ENCODE measurements at places on chromosomes 3 and 15.

- DNase-seq = no peak
Observed at GRCh38 chr3:151044706-151045105, 40.8 kb upstream of the MED12L start.

- DNase-seq = no peak
Observed at GRCh38 chr3:46416125-46416810, 9.2 kb downstream of the CCRL2 start.

GRCh38 chr15:46354443-46354842 lies 719.6 kb downstream of the SQOR start:
- DNase-seq = no peak

GRCh38 chr3:118593277-118593670 lies 441.4 kb downstream of the IGSF11 start:
- DNase-seq = no peak

DNA sequence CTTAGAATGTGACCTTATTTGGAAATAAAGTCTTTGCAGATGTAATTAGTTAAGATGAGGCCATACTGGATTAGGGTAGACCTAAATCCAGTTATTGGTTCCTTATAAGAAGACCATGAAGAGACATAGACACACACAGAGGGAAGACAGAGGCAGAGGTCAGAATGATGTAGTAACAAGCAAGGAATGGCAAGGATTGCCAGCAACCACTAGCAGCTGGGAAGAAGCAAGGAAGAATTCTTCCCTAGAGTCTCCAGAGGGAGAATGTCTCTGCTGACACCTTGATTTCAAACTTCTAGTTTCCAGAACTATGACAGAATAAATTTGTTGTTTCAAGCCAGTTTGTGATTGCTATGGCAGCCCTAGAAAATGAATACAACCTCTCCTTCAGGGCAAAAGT lies 116.7 kb downstream of the WDR76 start:
- DNase-seq = no peak

DNA sequence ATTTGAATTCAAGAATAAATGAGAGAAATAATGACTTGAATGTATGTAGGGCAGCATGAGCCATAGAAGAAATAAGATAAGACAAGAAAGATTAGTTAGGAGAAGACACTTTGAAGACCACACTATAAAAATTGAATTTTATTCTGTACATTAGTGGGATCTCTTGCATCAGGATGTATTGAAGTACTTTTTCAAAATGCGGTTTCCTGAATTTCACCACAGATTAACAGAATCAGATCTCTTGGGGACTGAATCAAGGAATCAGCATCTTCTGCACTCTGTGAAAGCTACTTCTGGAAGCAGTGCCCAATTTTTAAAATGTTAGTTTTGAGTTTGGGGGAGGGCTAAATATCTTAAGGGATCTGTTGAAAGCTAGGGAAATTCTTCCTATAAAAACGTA lies 763.9 kb upstream of the GOLIM4 start:
- no peak for DNase-seq

GRCh38 chr15:38050529-38051448 lies 116.3 kb downstream of the TMCO5A start:
- DNase-seq = no peak

GRCh38 chr15:31357148-31357547 lies 30.5 kb downstream of the KLF13 start:
- no peak for DNase-seq

DNA sequence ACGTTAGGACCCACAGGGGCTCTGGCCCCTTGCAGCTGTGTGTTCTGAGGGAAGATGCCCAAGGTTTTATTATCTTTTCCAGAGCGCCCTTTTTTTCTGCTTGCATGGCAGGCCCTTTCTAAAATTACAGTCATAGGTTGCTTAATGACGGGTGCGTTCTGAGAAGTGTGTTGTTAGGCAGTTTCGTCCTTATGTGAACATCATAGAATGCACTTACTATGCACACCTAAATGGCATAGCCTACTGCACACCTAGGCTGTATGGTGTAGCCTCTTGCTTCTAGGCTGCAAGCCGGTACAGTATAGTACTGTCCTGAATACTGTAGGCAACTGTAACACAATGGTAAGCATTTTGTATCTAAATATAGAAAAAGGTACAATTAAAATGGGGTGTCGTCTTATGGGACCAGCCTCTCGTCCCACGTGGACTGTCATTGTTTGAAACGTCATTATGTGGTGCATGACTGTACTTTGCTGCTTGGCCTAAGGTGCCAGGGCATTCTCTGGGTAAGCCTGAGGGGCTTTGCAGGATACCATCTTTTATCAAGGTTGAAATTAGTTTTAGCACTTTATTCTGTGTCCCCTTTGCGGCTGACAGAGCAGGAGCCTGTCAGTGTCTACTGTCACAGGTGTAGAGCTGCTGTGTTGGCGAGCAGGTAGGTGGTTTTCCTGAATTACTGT lies 10.9 kb downstream of the KLF13 start:
- DNase-seq = no peak

DNA sequence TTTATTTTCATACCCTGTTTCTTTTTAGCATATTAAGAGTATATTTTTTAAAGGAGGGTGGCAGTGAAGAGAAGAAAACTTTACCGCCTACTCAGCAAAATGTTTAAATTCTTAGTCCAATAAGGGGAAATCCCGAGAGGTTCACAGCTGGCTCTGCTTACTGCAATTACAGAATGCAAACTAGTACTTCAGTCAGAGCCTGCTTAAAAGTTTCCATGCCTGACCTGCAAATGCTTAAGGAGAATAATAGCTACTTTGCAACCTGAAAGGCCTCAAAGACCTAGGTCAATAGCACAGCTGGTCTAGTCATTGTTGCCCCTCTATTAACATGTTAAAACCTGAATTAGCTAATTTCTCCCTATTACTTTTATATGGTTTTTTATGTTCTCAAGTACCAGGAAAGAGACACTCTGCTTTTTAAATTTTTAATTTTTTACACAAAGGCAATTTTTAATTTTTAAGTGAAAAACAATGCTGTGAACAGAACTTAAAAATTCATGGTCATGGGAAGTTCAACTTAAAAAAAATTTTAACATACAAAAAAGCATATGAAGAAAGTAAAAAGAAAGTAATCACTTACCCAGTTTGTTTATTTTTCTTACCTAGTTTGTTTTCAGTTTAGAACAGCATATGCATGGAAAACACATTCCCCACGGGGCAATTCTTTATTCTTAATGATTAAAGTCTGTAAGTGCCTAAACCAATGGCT lies 79.2 kb downstream of the P3H2 start:
- DNase-seq = no peak

- DNase-seq = no peak
Observed at GRCh38 chr15:99148851-99149276, 44.0 kb downstream of the SYNM start.

DNA sequence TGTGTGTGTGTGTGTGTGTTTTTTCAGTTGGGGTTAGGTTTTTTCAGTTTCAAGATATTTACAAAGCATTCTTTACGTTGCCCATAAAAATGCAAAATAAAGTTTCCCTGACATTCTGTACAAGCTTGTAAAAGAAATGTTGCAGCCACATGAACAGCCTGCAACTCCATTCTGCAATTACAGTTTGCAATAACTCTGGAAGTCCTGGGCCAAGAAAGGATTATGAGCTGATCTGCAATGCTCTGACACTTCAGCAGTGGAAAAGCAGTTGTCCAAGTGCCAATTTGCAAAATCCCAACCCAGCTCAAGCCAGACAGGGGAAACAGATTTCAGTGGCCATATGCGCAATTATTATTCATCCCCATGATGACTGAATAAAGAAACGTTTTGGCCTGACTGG lies 322.1 kb downstream of the MEX3B start:
- DNase-seq = no peak

DNA sequence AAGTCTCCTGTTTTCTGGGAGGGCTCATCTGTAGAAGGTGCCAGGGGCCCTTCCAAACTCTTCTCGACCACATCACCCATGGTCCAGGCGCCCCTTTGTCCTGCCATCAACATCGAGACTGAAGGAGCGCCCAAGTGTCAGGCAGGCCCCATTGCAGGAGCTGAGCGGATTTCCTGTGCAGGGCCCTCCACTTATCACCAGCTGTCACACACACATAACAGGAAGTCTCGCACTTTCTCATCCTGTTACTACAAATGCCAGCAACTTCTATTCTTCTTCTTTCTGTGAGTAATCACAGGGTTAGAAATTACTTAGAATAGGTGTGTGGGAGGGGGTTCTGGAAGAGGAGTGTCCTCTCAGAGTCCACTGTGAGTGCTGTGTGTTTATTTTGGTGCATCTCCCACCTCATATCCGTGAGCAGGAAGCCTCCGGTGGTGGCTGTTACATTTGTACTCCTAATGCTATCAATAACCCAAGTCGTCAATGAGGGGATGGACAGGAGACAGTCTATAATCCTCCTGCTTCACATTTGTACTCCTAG lies at the start of gene KLHL6:
Gene KLHL6, minus strand, starts transcription at position 166 of the 541 bp plus-strand sequence. Its CDS starts 53 bp downstream, at position 113.
- DNase-seq = no peak

DNA sequence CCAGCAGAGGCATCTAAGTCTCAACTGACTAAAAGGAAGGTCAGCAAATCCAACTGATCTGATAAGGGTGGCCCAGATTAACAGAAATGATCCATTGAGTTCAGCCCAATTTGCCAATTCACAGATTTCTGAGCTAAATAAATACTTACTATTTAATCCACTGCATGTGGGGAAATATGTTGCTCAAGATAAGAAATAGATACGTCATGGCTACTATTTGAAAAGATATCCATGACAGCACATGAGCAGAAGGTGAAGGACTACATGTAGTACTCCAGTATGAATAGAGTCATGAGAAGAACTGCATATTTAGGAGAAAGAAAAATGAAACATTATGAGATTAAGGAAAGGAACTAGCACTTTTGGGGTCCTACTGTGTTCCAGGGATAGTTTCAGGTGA lies 332.4 kb downstream of the ARPP21 start:
- DNase-seq = no peak

GRCh38 chr15:97456521-97457202 lies 503.8 kb upstream of the ARRDC4 start:
- DNase-seq = no peak

DNA sequence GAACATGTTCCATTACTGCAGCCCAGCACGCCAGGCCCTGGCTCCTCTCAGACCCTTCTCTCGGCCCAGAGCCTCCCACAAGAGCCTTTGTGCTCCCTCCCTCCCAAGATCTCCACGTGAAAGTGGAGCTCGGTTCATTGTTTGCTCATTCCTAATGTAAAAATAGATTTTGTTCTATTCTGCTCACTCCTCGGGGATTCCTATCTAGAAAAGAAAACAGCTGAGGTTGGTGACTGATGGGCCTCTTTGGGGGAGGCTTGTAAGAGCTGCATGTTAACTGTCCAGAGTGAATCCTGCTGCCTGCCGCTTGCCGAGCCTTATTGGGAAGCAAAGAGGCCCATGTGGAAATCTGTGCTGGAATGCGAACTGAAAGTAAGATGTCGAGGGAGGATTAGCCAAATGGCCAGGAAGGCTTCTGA lies 267.1 kb downstream of the LRTM1 start:
- no peak for DNase-seq

DNA sequence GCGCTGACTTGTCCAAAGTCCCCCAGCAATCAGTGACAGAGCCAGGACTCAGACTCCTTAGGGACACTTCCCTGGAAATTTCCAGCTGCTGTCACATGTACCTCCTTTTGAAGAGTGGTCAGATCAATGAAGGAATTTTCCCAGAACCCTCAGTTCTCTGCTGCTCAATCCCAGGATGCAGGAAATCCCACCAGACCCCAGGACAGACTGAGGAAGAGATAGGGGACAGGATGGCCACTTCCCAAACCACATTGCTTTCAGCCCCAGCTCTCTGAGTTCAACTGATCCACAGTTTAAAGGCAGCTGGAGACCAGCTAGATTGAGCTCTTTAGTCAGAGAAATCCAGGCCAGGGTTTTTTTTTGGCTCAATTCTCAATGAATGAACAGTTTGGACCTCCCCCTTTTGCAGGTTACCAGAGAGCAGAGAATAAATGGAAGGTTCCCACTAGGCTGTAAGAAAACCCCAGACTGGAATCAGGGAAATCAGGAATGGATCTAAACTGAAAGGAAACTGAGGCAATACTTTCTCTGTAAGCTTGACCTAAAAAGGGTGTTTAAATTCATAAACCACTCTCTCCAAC lies 1.5 kb downstream of the CYP1A1 start:
- DNase-seq = no peak

DNA sequence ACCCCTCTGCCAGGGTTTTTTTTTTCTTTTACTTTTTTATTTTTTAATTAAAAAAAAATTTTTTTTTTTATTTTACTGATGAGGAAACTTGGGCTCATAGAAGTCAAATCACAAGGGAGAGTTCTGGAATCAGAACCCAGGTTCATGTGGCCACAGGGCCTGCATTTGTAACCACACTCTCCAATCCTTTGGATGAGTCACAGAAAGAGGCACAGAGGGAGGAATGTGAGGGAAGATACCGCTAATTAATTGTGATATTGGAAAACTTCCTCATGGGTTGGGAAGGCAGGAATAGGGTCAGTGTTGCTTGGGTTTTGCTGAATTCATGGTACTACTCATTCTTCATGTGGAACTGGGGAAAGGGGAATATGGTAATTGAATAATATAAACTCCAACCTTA lies 132.9 kb upstream of the SLC6A11 start:
- DNase-seq = no peak

DNA sequence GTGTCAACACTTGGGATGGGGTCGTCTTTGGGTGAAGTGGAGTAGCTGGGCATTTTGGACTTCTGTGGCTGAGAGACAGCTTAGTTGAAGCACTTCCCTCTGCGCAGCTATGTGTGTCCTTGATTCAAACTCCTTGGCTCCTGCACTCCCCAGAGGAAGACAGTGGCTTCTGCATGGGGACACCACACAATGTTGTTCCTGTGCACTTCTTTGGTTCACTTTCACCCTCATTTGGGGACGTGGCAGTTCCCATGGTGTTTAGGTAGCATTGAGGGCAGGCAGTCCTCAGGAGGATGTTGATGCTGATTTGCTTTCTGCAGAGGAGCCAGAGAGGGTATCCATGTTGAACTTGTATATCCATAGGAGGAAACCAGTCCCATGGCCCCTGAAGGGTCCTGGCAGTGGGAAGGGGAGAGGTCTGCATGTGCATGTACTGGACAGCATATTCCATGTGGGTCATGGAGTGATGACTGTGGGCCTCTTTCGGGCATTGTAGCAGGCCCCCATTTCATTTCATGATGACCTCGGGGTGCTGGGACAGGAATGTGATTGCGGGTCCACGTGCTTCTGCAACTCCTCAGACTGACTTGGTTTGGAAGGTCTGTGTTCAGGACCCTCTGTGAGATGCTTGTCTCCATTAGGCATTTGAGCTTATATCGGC lies 135.4 kb downstream of the SNRPN start:
- no peak for DNase-seq

DNA sequence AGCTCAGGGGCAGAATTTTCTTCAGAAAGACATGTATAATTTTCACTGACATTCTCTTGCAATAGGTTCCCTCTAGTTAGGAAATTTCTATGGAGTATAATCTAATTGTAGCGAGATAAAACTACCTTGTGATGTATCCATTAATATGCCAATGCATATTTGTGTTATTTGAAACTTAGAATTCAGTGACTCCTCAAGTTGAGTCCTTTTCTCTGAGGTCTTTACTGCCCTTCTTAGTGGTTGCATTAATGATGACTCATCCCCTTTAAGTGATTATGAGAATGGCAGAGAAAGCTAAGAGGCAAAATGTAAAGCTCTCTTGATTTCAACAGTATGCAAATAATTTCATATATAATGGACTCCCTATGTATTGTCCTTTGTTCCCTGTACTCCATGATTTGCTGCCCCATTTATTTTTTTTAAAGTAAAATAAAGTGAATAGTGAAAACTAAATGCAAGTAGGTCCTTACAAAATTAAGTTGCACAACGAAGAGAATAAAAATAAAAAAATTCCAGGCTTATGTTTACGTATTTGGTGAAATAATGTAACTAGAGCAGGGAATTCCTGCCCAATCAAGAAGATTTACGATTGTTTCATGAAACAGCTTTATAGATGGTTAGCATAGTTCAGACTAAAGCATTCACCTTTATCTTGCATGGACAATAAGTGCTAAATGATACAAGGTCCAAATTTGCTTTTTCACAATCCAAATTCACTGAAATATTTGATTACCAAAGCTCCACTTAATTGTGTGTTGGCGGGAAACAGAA lies 78.1 kb downstream of the ZPLD1 start:
- DNase-seq = no peak

Measured in nucleus accumbens (tissue), 56 donors.